ENCODE measurements at places on chromosomes 1 and 21.

DNA sequence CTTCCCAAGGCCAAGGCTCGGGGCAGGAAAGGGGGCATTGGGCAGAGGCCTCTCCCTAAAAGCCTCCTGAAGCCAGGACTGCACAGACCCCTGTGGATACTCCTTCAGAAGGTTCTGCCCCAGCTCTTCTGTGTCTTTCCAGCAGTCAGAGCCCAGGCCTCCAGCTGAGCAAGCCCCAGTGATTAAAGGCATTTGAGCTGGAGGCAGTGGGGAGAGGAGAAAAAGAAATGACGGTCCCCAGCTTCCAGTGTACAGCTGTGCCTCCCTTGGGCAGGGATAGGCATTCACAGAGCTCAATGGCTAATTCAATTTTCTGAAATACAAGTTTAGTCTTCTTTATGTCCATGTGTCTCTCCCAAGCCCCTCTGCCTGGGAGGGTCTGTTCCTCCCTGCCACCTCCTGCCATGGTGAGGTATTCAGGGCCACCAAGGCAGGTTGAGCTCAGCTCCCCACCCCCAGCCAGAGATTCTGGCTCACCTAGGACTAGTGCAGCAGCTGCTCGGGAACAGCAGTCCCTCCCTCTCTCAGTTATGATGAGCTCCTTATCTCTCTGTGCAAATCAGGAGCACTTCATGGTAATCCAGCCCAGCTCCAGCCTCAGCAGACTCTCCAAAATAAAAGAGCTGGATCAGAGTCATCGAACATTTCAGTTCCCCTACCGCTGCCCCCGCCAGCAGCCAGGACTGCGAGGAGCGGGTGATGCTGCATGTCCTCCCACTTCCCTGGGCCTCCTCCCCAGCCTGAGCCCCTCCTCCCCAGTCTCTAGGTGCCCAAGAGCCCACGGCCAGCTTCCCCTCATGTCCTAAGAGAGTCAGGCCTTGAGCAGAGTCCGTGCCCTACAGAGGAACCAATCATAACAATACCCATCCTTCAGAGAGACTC, 208.4 kb upstream of the ZC3H12A start:
- no peak for DNase-seq

- no peak for DNase-seq
Measured at GRCh38 chr21:17466166-17466565, 46.7 kb upstream of the CXADR start.

- no peak for DNase-seq
Measured at GRCh38 chr1:50974618-50974935, 4.5 kb downstream of the CDKN2C start.

GRCh38 chr1:210057593-210057992, 119.6 kb downstream of the SYT14 start:
- no peak for DNase-seq

GRCh38 chr1:7579016-7579415, 192.1 kb upstream of the VAMP3 start:
- DNase-seq, result no peak

DNA sequence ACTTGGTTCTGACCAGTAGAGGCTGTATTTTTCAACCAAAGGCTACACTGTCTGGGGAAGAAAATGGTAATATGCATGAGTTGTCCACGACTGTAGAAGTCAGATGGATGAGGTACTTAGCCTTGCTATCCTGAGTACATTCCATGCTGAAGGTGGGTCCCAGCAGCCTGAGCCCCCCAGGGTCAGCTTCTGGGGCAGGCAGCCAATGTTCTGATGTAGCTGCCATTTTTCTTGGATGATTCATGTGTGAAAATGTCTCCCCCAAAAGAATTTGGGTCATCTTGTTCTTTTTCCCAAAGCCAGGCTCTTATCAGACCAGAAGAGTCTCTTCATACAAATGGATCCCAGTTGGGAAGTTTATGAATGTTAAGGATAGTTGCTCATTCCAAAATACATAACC, 172.2 kb upstream of the UBE2U start:
- no peak for DNase-seq

DNA sequence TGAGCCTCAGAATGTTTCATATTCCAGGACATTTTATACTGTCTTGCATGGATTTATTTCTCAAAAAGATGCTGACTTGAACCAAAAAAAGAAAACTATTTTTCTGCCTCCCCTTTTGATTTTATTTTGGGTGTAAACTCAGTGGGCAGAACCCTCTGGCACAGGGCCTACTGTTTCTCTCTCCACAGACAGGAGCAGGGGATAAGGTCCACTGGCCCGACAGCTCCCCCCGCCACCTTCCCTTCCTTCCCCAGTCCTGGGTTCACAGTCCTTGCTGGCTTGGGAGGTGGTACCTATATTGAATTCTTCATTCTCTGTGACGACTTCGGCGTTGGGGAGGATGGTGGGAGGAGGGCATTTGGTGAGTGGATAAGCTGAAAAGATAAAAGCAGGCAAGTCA, 114.3 kb downstream of the ZSCAN20 start:
- DNase-seq, result no peak

Data from brain (organoid and tissue), 16 donors.